ENCODE measurements at places on chromosomes 2 and 18.

- no peak for DNase-seq
Measured at GRCh38 chr18:27520401-27520800, 335.3 kb upstream of the CHST9 start.

- no peak for DNase-seq
Measured at GRCh38 chr2:156896294-156896693, 361.2 kb upstream of the GALNT5 start.

DNA sequence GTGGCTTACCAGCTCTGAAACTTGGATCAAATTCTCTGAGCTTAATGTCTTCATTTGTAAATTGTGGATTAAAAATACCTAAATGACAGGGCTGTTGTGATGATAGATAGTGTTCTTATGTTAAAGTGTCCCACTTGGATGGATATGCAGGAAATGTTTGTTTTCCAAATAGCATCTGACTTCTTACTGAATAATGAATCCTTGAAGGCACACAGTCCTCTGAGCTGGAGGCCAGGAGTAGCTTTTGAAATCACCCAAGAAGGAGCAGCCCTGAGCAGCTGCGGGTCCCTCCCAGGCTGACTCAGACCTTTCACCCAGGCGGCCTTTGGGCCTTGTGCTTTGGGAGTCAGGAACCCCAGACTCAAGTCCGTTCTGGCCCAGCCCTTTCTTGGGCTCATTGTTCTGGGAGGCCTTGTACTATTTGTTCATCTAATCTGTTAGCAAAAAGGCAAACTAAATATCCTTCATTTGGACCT lies 173.0 kb upstream of the GATA6 start:
- no peak for DNase-seq

DNA sequence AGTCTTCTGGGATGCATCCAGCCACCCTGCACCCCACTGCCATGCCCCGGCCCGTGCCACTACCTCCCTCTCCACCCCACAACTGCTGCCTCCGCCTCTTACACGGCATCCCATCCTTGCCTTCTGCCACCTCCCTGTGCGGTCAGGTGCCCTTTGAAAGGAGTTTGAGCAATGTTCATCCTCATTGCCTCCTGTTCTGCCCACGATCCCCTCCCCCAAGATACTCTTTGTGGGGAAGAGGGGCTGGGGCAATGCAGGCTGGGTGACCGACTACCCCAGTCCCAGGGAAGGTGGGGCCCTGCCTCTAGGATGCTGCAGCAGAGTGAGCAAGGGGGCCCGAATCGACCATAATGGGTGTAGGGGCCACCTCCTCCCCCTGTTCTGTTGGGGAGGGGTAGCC lies 8.4 kb downstream of the MFSD2B start:
- no peak for DNase-seq

- no peak for DNase-seq
Measured at GRCh38 chr2:121625953-121626352, 23.3 kb downstream of the CLASP1 start.
